BE2C (cell line): ENCODE measurements at places on chromosomes 1 and 21.
A peak's percentile ranks its signal among the peaks of the same experiment; 100 is the strongest.

- DNase-seq: no peak
Observed at GRCh38 chr1:239655023-239655422, 268.7 kb downstream of the CHRM3 start.

DNA sequence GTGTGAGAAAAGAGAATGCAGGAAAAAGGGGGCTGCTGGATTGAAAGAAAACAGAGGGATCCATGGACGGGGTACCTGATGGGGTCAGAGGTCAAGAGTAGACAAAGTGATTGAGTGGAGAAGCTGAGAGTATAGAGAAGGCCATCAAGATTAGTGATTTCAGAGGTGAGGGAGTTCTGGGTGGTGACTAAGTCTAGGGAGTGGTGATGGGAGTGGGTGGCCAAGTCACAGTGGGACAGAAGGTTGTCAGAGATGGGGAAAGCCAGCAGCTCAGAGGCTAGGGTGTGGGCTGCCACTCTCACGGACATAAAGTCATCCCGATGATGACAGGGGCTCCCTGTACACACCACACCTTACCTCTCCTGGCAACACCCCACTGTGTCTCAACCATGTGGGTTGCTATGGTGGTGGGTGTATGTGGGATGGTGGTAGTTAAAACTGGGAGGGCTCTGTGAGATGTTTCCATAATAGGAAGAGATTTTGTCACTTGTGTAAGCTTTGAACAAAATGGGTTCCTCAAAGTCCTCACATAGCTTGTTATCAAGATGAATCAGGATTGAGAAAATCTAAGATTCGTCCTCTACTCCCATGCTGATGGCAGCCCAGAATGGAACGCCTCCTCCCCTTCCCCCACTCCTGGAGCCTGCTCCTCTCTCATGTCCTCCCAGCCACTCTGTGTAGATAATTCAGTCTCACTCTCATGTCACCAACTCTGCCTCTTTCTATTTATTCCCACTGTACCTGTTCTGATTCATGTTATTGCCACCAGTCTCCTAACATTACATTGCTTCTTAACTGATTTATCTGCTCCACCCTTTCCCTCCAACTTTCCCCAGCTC lies 20.3 kb upstream of the CSF1 start:
- DNase-seq: no peak

DNA sequence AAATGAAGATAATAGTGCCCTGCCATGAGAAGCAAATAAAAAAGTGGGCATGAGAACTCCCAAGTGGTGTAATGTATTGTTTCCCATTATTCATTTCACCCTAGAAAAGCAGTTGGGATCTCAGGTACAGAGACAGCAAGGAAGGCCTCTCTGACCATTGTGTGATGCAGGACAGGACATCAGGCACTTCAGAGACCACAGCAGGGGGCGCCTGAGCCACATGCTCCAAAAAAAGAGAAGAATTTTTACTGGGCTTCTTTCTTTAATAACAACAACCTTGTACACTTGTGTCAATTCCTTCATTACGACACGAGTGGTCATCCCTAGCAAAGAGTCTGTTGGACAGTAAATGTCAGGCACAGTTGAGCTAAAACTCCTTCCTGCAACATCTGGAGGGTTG lies 533.3 kb downstream of the OMA1 start:
- no peak for DNase-seq

DNA sequence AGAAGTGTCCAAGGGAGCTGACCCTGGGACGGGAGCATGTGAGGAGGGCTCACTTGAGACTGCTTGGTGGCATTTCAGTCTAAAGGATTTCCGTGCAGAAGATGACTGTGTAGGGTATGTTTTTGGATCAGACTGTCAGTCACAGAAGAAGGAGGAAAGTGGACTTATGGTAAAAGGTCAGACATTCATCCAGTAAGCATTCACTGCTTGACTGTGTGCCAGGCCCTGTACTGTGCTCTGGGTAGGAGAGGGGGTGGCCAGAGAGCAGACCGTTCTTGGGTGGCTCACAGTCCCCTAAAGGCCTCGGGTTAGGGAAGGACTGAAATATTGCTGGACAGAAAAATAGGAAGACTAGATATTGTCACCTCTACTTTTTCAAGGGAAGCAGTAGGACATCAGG lies 2.1 kb upstream of the SERINC2 start:
- DNase-seq: no peak

GRCh38 chr21:42215942-42216725 lies 2.8 kb upstream of the ABCG1 start:
- DNase-seq: no peak

- no peak for DNase-seq
Observed at GRCh38 chr21:29264721-29265120, 34.0 kb upstream of the BACH1 start.

GRCh38 chr21:42514883-42515228 lies 1.2 kb downstream of the SLC37A1 start:
- DNase-seq: no peak

- no peak for DNase-seq
Observed at GRCh38 chr1:165525708-165526107, 18.1 kb upstream of the LRRC52 start.

DNA sequence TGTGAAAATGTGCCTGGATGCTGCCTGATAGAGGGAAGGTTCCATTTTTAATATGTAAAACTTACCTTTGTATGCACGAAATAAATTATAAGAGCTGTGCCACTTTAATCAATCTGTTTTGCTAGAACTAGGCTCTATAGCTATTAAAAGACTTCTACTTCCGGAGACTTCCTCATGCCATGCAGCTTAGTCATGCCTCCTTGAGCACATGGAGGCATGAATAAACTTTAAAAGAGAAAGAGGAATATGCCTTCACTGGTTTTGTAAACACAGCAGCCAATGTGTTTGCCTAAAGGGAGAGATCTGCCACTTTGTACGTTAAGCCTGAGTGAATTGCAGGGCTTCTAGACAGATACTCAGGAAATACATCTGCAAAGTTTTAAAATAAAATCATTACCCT lies 604.6 kb downstream of the LRRIQ3 start:
- no peak for DNase-seq

- DNase-seq: no peak
Observed at GRCh38 chr1:204102739-204103430, 30.0 kb downstream of the SOX13 start.

GRCh38 chr21:18620436-18620835 lies 216.9 kb upstream of the TMPRSS15 start:
- no peak for DNase-seq

- no peak for DNase-seq
Observed at GRCh38 chr1:62110198-62110817, 84.3 kb upstream of the L1TD1 start.

DNA sequence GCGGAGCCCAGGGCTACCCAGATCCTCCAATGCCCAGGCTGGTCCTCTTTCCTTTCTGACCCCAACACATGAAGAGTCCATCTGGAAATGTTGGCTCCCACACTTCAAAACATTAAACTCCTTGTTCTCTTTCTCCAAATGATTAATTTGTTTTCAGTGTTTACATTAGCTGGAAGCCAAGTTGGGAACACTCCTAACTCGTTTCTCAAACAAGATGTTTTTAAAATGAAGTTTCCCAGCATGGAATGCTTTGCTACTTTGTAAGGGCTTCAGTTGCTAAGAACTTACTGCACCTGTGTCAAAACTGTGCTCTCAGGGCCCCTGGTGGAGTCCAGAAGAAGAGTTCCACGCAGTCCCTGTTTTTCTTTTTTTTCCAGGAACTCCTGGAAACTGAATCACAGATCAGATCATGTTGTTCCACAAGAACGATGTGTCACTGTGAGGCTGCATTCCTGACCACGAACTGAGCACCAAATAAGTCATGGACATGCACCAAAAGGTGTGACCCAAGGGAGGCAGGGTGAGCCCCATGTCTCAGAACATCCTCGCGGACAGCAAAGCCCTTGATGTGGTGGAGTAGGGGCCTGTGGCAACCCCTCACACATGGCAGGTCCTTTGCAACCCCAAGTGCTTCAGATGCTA lies 257.3 kb downstream of the KCNJ6 start:
- DNase-seq: no peak

DNA sequence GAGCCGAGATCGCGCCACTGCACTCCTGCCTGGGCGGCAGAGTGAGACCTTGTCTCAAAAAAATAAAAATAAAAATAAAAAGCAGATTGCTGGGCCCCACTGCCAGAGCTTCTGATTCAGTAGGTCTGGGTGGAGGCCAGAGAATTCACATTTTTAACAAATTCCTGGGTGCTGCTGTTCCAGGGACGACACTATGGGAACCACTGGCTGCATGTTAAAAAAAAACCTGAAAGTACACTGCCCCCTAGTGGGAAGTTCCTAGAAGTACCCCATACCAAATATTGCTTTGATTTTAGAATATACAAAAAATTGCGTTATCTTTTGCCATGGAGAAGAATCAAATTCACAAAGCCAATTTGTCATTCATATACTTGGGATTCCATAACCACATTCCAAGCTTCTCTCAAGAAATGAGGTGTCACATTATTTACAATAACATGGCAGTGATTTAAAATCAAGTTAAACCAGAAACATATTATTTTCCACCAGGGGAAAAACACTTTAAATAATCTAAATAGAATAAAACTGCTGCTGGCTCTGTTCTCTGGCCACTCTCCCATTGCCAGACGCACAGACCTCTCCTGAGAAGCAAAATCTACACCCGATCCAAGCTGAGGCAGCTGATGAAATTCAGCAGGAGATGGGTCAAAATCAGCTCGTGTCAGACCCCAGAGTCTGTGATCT lies 27.4 kb downstream of the SYF2 start:
- DNase-seq: no peak

GRCh38 chr21:46269466-46269865 lies 15.9 kb downstream of the MCM3AP start:
- no peak for DNase-seq

GRCh38 chr1:205015241-205015640 lies 27.8 kb upstream of the CNTN2 start:
- DNase-seq: no peak

DNA sequence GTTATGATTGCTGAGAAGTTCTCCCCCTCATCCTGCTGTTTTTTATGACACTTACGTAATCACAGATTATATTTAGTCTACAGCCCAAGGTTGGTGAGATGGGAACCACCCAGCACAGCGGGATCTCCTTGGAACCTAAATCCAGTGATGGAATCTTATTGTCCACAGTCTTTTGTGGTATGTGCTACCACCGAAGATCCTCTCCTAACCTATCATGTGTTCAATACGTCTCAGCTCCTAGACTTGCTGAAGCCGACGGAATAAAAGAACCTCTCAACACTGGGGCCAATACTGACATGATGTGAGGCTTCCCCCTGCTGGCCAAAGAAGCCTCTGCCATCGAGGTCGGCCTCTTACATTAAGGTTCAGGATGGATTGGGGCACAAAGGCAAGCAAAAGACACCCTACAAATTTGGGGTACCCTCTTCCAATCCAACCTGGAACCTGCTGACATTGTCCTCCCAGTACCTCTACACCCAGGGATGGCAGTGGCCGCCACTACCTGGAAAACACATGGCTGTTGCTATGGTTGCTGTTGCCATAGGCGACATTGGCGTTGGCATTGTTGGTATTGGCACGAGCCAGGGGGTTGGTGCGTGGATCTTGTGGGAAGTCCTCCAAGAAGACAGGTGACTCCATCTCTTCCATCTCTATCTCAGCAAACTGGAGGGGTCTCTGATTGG lies 19.4 kb upstream of the KIF21B start:
- DNase-seq: peak; percentile 63

- no peak for DNase-seq
Observed at GRCh38 chr1:150141452-150141851, 8.3 kb upstream of the PLEKHO1 start.
